ENCODE measurements at places on chromosomes 16 and 17. TPM values are rescaled to one million over a fixed set of nuclear protein-coding genes. Genes with fewer than 3 reads are reported as not detected.

The MED31 gene
- total RNA-seq = 23.9 TPM

The DNAJC7 gene
- total RNA-seq = 66.8 TPM

The MYH2 gene
- total RNA-seq = not detected

The GID4 gene
- total RNA-seq = 7.0 TPM

The MED9 gene
- 11.8 TPM for total RNA-seq

The FGF11 gene
- 11.5 TPM for total RNA-seq

The RHBDF1 gene
- total RNA-seq = 17.5 TPM

The YBX2 gene
- 0.14 TPM for total RNA-seq

The TNFSF13 gene
- total RNA-seq = 5.2 TPM

The KRTAP3-2 gene
- not detected for total RNA-seq

The CIBAR2 gene
- not detected for total RNA-seq

The GRIN2C gene
- total RNA-seq = not detected

The HOXB1 gene
- total RNA-seq = not detected

The C16orf89 gene
- not detected for total RNA-seq

The KARS1 gene
- total RNA-seq = 180 TPM
